ENCODE measurements at places on chromosomes 16 and 17.

DNA sequence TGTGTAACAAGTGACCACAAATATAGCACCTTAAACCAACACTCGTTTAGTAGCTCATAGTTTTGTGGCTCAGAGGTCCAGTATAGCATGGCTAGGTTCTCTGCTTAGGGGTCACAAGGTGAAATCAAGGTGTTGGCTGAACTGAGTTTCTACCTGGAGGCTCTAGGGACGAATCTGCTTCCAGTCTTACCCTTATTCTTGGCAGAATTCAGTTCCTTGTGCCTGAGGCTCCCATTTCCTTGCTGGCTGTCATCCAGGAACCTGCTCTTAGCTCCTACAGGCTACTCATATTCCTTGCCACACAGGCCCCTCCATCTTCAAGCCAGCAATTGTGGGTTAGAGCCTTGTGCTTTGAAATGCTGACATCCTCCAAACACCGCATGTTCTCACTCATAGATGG, 212.3 kb upstream of the CDH13 start:
- DNase-seq: no peak

DNA sequence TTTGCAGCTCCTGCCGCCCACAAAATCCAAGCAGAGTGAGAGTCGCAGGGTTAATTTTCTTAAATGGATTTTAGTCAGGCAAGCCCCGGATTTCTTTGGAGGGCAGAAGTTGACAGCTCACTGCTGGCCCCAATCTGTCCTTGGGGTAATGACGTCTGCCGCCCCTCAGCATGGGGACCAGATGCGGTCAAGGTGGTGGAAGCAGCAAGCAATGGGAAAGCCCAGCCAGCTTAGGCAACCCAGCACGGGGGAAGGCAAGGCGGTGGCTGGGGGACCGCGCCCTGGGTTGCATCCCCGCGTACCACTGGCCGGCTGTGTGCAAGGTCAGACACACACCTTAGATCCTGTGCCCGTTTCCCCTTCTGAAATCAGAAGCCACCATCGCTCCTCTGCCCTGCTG, 321.7 kb downstream of the C16orf95 start:
- DNase-seq: no peak

DNA sequence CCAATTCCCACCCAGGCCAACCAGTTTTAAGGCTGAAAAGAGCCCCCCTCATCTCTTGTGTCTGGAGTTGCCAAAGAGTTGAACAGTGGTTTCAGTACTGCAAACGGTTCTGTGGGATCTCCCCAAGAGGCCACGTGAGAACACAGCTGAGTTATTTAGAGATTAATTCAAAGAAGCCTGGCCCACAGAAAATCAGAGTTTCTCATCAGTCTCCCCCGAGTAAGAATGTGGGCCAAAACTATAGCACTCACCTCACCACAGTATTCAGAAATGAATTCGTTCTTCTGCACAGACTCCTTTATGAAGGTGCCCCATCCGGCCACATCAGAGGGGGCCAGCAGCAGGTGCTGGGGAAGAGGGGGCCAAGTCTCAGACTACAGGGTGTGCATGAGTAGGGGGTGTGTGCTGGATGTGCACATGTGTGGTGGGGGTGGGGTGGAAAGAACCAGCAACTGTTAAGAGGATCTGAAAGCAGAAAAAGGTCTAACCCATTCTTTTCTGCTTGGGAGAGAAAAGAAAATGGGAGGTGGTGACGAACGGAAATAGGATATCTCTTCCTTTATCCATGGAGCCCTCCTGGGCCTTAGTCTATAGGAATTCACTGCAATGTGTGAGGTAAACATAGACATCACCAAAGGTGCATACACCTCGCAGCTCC, 22.6 kb downstream of the CNTNAP1 start:
- no peak for DNase-seq

DNA sequence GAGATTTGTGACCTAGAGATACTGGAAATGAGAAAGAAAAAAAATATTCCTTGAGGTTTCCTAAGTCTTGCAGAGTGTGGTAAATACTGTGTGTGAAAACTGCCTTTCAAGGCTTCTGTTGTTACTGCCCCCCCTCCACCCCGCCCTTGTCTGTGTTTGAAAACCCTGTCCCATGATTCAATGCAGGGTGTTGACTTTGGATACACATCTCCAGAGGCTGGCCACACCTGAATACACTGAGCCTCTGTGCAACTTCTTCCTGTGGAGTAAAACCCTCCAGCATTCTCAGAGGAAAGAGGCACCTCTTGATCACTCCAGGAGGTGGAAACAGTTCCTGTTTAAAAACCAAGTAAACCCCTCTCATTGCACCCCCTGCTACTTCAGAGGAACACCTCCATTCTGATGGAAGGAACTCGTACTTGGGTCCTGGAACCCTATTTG, 123.0 kb upstream of the CACNG5 start:
- DNase-seq: no peak

- no peak for DNase-seq
These were observed 3.3 kb upstream of the LAT start for GRCh38 chr16:28981517-28981916.

DNA sequence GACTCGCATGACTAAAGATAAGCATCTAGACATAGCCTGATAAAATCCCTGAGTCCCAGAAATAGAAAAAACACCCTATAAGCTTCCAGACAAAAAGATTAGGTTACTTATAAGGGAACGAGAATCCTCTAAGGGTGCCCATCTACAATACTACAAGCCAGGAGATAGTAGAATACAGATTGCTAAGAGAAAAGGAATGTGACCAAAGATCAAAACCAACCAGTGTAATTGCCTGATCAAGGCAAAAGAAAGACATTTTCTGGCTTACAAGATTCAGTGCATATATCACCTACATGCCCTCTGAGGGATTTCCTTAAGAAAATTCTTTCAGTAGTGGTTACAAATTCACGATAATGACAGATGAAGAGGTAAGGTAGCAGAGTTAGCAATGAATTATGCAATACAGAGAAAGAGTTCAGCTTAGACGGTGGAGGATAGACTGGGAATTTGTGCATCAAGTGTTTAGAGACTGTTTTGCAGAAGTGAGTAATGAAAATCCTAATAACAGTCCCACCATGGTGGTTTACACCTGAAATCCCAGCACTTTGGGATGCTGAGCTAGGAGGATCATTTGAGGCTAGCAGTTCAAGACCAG, 35.0 kb downstream of the BCL7C start:
- no peak for DNase-seq

GRCh38 chr17:75124041-75124818, 7.3 kb downstream of the NT5C start:
- peak; percentile 88 for DNase-seq

DNA sequence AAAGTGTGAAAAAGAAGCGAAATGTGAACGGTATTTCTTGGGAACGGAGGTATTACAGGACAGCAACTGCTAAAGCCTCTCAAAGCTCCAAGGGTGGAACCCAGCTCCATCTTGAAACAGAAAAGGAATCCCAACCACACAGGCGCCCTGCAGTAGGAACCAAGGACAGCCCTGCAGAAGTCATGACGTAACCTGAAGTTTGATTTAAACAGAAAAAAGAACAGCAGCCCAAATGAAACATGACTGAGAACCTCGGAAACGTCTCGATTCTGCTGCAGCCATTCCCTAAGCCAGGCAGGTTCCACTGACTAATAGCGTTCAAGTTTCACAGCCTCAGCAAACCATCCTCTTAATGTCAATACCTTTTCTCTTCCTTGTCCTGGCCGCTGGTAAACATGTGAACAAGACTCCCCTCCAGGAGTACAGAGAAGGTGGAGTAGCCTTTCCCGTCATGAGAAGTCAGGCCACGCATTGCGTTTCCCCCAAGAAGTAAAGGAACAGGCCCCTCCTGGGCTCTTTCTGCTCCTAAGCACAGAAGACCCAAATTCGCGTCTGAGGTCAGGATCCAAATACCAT, 20.1 kb downstream of the SIAH1 start:
- DNase-seq: no peak

- DNase-seq: no peak
These were observed 2.6 kb downstream of the ARHGAP17 start for GRCh38 chr16:25012525-25012991.

- peak; percentile 55 for DNase-seq
These were observed 14.8 kb downstream of the PLD6 start for GRCh38 chr17:17191346-17191792.

DNA sequence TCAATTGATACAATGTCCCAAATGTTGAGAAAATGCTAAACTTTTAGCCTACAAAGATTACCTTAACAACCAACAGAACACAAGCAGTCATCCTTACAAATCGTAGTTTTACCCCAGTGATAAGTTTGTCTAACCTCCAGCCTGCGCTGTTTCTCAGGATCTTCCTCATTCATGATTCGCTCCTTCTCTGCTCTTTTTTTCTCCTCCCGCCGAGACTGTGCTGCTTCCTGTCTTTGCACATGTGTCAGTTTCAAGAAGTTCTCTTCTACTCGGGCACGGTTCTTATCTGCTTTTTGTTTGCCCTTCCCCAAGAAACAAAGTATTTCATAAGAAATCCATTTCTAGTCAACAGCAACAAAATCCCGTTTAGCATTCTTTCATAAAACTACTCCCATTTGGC, 10.2 kb upstream of the STRADA start:
- DNase-seq: no peak

GRCh38 chr16:64184156-64184555, 937.7 kb downstream of the CDH11 start:
- DNase-seq: no peak

- DNase-seq: no peak
These were observed 35.0 kb downstream of the MAPT start for GRCh38 chr17:45929344-45929743.

DNA sequence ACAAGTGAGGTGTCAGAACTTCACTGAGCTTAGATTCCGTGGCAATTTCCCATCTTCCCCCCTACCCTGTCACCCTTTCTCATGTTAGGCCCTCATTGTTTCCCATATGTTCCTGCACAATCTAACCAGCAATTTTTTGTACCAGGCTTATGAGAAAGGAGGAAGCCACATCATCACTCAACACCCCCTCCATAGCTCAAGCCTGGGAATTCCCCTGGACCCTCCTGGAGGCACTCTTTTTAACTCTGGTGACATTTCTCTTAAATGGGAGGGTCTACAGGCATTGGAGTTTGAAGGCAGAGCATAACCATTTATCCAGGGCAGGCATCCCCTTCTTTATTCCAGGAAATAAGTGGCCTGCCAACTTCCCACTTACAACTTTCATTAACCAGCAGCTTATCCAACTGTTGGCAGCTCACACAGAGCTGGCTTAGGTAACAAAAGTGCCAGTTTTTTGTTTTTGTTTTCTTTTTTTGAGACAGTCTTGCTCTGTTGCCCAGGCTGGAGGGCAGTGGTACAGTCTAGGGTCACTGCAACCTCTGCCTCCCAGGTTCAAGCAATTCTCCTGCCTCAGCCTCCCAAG, 10.4 kb upstream of the GLG1 start:
- DNase-seq: no peak

DNA sequence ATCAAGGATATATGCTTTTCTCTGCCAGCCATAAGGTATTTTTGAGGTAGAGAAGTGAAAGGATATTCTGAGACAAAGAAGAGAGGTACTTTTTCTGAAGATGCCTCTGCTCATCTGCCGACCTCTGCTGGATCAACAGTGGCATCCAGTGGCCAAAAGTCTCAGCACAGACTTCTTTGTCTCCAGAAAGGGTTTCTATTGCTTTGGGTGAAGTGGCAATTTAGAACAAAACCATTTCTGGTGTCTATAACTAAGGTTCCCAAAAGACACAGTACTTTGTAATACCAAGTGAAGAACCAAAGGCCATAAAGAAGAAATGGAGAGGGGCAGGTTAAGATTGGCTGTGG, 155.2 kb upstream of the C17orf78 start:
- DNase-seq: no peak

- peak; percentile 50 for DNase-seq
These were observed 63.3 kb upstream of the HSBP1 start for GRCh38 chr16:83744441-83744981.

- DNase-seq: no peak
These were observed 21.3 kb downstream of the HS3ST3B1 start for GRCh38 chr17:14321980-14322776.

GRCh38 chr17:651596-651995, 63.0 kb downstream of the VPS53 start:
- DNase-seq: no peak

GRCh38 chr17:395974-396373, 43.4 kb upstream of the RPH3AL start:
- DNase-seq: no peak

DNA sequence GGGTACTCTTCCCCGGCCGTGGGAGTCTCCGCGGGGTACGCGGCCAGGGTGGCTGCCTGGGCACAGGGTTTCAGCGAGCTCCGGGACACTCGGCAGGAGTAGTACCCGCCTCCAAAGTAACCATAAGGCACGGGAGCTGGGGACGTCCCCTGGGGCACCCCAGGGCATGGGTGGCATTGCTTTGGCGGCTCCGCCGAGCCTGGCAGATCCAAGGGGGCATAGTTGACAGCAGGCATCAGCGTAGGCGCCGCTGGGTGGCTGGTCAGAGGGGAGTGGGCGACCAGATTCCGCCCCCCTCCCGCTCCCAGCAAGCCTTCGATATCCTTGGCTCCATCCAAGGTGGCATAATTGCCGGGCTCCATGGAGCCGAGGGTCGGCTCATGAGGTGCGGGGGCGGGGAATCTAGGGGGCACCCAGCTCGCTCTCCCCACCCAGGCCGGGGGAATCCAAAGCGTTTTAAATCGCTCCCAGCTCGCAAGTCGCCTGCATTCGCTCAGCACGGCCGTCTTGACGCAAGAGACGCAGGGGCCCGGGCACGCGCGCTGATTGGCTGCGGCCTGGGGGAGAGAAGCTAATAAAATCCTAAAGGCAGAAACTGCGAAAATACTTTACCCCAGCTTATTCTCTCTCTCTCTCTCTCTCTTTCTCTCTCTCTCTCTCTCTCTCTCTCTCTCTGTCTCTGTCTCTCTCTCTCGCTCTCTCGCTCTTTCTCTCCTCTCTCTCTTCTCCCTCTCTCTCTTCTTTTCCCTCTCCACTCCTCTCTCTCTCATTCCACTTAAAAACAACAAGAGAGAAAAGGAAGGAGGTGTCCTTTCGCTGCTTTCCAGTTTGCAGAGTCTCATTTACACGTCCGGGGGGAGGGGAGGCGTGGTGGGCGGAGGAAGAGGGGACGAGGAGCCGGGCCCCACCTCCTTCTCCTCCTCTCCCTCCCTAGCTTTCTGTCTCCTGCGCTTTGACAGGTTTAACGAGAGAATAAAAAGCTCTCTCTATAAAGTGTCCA, at the start of gene HOXB13:
HOXB13 (minus strand) TSS at position 519 of the 1,000 bp plus-strand sequence; CDS start at position 362, 157 bp downstream.
- peak; percentile 52 for DNase-seq

- DNase-seq: no peak
These were observed 28.3 kb downstream of the TBCD start for GRCh38 chr17:82780195-82780594.

DNA sequence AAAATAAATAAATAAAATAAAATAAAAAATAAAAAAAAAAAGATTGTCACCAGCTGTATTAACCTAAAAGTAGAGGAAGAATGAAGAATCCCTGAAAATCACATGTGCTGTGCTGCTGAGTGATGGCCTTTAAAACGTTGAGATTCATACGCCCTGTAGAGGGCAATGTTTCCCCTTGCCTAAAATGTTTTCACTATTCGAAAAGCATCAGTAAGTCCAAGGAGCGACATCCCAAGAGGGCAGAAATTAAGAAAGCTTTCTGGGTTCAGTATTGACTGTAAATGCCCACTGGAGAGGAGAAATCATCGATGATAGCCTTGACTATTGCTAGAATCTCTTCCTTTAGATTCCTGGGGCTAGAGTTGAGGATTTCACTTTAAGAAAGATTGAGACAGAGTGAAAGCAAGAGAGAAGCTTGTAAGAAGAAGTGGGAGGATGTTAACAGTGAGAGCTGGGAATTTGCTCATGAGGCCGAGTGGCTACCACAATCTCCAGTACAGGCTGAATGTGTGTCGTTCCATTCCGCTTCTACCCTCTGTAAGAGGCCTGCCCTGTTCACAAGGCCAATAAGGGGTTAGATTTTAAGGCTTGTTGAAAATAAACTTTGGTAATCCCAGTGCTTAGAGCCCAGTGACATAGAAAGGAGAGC, 170.8 kb upstream of the FAM20A start:
- DNase-seq: no peak

Measured in left cardiac atrium (tissue), 4 donors.